Mesothelial cell of epicardium (in vitro differentiated cells): ENCODE measurements at places on chromosomes 12 and 14. TPM values are rescaled to one million over a fixed set of nuclear protein-coding genes. Genes with fewer than 3 reads are reported as not detected.
A peak's percentile ranks its signal among the peaks of the same experiment; 100 is the strongest.

Gene CGRRF1
- 15.4 to 17.1 TPM (median 16.8 TPM) in 3 replicates for total RNA-seq

Gene RTL1
- 8.8 to 9.4 TPM (median 9.3 TPM) in 3 replicates for total RNA-seq

Gene GALNT8
- 2.0 to 2.6 TPM (median 2.1 TPM) in 3 replicates for total RNA-seq

Gene GYS2
- not detected in 3 replicates for total RNA-seq

Gene CLMN
- total RNA-seq: 114 to 120 TPM (median 117 TPM) in 3 replicates

Gene MYF5
- total RNA-seq: not detected in 3 replicates

Gene ALG10
- 13.7 to 15.1 TPM (median 13.7 TPM) in 3 replicates for total RNA-seq

Gene SLIRP
- total RNA-seq: 88.5 to 106 TPM (median 104 TPM) in 3 replicates

- no peak overlapping the region for H3K4me3 ChIP-seq
- peaks cover 18% of the 10 kb centered on the region for H3K36me3 ChIP-seq
- peaks cover 18% of the 10 kb centered on the region for H3K4me1 ChIP-seq
- H3K27me3 ChIP-seq: no peaks in the 10 kb centered on the region
- H3K27ac ChIP-seq: no peak overlapping the region
Observed at GRCh38 chr14:64450255-64450654, 15.0 kb upstream of the AKAP5 start.

- H3K36me3 ChIP-seq: no peaks in the 10 kb centered on the region
- H3K4me3 ChIP-seq: no peak overlapping the region
- no peak overlapping the region for H3K27ac ChIP-seq
- H3K4me1 ChIP-seq: peaks cover 28% of the 10 kb centered on the region
Observed at GRCh38 chr12:75959506-75959905, 72.1 kb downstream of the PHLDA1 start.

- DNase-seq: no peak
- H3K4me1 ChIP-seq: peaks cover 45% of the 10 kb centered on the region
- H3K27ac ChIP-seq: peak overlapping the region; percentile 8
- no peaks in the 10 kb centered on the region for H3K27me3 ChIP-seq
Observed at GRCh38 chr12:13149411-13149810, 45.9 kb upstream of the GSG1 start.

GRCh38 chr14:103606963-103607668, 21.9 kb upstream of the KLC1 start:
- H3K4me1 ChIP-seq: peaks cover 7% of the 10 kb centered on the region
- H3K27me3 ChIP-seq: peaks cover 29% of the 10 kb centered on the region
- no peak for DNase-seq
- peak overlapping the region; percentile 22 for H3K4me3 ChIP-seq

DNA sequence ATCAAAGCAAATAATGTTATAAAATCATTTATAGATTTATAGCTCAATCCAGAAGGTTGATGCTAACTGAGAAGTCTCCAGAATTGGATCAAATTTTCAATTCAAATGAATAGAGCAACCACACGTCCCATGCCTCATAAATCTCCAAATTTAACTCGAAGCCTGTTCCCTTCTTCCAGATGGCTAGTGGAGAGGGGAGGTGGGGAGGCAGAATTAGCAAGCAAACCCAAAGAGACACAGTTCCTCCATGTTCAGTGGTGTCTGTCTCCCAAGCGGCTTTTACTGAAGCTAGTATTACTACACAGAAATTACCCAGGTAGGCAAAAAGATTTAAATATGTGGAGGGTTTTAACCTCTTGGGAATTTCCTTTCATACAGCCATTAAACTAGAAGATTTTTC, 65.8 kb downstream of the DUSP6 start:
- no peak for DNase-seq
- no peak overlapping the region for H3K4me3 ChIP-seq
- no peaks in the 10 kb centered on the region for H3K27me3 ChIP-seq
- H3K4me1 ChIP-seq: no peaks in the 10 kb centered on the region

DNA sequence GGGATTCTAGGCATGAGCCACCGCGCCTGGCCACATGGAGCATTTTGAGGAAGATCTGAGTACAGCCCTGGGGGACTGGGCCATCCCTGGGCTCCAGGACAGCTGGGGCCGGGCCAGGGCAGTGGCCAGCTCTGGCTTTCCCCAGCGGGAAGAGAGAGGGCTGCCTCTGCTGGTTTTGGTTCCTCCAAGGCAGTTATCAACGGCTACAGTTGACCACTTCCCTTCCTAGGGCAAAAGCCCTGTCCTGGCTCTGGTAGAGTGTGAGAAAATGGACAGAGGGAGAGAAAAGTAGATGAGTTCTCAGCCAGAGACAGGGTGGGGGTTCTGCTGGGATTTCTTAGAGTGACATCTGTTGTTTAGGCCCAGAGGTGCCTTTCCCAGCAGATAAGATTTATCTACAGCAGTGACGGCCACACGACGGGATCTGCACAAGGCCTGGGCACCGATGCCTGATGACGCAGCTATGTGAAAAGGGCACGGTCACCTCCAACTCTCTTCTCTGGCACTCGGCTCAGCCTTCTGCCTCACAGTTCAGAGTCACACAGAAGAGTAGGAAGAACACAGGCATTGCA, 5.5 kb upstream of the HVCN1 start:
- peaks cover 2% of the 10 kb centered on the region for H3K27me3 ChIP-seq
- peaks cover 15% of the 10 kb centered on the region for H3K4me1 ChIP-seq
- H3K27ac ChIP-seq: no peak overlapping the region
- no peak overlapping the region for H3K4me3 ChIP-seq
- H3K36me3 ChIP-seq: no peaks in the 10 kb centered on the region

DNA sequence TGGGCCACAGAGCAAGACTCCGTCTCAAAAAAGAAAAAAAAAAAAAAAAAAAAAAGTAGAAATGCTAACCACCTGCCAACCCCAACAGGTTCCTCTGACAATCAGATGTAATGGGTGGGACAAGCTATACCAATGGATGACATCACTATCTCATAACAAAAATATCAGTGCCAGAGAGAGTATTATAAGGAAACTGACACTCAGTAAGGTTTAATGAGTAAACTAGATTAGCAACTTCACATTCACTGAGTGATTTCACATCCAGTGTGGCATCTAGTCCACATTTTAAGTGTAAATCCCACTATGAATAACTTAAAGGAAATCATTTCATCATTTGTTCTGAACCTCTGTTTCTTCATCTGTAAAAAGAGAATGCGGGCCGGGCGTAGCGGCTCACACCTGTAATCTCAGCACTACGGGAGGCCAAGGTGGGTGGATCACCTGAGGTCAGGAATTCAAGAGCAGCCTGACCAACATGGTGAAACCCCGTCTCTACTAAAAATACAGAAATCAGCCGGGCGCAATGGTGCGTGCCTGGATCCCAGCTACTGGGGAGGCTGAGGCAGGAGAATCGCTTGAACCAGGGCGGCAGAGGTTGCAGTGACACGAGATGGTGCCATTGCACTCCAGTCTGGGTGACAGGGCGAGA, 1.8 kb downstream of the SART3 start:
- no peaks in the 10 kb centered on the region for H3K27me3 ChIP-seq
- peaks cover 40% of the 10 kb centered on the region for H3K4me1 ChIP-seq
- no peak for DNase-seq
- no peaks in the 10 kb centered on the region for H3K36me3 ChIP-seq
- H3K27ac ChIP-seq: no peak overlapping the region

DNA sequence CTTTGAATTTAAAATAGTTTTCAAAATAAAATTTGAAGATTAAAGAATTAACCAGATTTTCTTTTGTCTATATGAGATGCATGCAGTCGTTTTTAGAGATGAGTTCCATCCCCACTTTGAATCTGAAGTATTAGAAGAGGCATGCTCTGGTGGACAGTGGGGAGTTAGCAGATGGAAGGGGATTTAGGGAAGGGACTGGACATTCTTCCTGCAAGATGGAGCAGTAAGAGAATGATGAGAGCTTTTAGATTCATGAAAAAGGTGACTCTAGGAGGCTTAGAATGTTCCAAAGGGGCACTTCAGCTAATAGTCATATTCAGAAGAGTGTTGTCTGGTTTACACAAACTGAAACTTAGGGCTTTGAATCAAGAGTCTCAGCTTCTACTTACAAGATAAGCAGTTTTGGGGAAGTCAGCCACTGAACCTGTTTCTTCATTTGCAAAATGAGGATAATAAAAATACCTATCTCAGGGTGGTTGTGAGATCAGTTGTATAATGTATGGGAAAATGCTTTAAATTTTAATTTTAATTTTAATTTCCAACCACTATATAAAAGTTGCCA, 3.7 kb downstream of the ZBTB1 start:
- H3K27me3 ChIP-seq: no peaks in the 10 kb centered on the region
- no peak for DNase-seq
- no peak overlapping the region for H3K4me3 ChIP-seq
- H3K4me1 ChIP-seq: peaks cover 55% of the 10 kb centered on the region
- H3K27ac ChIP-seq: peak overlapping the region; percentile 24

DNA sequence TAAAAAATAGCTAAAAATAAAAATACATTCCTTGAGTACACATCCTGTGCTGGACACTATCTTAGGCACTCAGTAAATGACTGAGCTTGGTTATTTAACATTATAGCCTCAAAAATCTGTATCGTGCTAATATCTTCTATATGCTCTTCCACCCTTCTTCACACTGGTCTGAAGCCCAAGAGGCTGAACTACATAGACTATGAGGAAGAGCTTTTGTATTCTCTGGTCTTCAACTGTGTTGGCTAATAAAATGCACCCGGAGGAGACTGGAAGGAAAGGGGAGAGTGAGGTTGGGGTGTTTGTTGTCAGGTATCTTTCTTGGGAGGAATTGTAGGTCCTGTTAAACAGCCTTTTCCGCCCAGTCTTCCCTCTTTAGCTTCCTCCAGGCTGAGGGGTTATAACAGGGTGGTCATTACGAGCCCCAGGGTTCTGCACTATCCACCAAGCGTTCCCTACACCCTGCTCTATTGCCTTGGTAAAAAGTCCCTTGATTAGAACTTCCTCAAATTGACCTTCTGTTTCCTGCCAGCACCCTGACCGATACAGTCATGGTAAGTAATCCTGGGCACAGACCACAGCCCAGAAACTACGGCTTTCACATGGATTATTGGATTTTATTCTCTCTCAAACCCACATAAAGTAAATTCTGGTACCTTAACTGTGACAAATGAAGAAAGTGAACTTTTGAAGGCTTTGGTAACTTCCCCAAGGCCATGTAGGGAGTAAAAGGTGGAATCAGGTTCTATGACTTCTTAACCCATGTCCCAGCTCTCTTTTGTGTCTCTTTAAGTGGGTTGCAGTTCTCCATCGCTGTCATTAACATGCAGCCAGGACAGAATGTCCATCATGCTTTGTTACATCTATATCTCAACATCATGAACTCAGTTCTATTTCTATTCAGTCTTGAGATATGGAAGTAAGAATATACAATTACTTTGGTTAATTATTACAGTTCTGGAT, 71.3 kb downstream of the PTHLH start:
- H3K4me3 ChIP-seq: no peak overlapping the region
- no peaks in the 10 kb centered on the region for H3K27me3 ChIP-seq
- peaks cover 3% of the 10 kb centered on the region for H3K36me3 ChIP-seq
- peaks cover 29% of the 10 kb centered on the region for H3K4me1 ChIP-seq

DNA sequence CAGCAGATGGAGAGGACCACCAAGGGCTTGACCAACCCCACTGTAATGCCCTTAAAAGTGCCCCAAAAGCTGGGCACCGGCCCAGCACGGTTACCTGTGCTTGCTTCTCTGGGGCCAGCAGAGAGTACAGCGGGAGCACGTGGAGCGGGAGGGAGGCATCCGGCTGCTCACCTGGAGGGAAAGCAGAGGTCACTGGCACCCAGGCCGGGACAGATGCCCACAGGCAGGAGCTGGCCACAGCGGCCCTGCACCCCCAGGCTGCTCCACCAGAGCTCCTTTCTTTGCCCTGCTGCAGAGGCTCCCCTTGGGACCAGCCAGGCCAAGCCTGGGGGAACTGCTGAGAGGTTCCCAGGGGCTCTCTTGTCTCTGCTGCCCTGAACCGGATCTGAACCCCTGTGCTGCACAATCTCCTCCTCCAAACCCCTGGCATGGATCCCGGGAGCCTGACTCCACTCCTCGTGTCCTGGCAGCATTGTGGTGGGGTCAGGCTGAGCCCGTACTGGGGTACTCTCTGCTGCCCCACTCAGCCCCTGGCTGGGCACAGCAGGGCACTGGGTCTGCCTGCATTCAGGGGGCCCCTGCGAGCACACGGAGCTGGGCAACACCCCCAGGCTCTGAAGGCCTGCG, 24.0 kb downstream of the DHX37 start:
- H3K27me3 ChIP-seq: no peaks in the 10 kb centered on the region
- no peak for DNase-seq
- no peak overlapping the region for H3K4me3 ChIP-seq
- no peak overlapping the region for H3K27ac ChIP-seq
- H3K4me1 ChIP-seq: no peaks in the 10 kb centered on the region
- peaks cover 27% of the 10 kb centered on the region for H3K36me3 ChIP-seq

GRCh38 chr12:120599672-120600552, 18.7 kb upstream of the POP5 start:
- no peak for DNase-seq
- H3K27ac ChIP-seq: no peak overlapping the region
- H3K4me3 ChIP-seq: no peak overlapping the region
- no peaks in the 10 kb centered on the region for H3K36me3 ChIP-seq

- H3K27me3 ChIP-seq: no peaks in the 10 kb centered on the region
- H3K36me3 ChIP-seq: peaks cover 21% of the 10 kb centered on the region
- no peaks in the 10 kb centered on the region for H3K4me1 ChIP-seq
- no peak for DNase-seq
Observed at GRCh38 chr12:112182499-112182898, 57.1 kb downstream of the TRAFD1 start.

DNA sequence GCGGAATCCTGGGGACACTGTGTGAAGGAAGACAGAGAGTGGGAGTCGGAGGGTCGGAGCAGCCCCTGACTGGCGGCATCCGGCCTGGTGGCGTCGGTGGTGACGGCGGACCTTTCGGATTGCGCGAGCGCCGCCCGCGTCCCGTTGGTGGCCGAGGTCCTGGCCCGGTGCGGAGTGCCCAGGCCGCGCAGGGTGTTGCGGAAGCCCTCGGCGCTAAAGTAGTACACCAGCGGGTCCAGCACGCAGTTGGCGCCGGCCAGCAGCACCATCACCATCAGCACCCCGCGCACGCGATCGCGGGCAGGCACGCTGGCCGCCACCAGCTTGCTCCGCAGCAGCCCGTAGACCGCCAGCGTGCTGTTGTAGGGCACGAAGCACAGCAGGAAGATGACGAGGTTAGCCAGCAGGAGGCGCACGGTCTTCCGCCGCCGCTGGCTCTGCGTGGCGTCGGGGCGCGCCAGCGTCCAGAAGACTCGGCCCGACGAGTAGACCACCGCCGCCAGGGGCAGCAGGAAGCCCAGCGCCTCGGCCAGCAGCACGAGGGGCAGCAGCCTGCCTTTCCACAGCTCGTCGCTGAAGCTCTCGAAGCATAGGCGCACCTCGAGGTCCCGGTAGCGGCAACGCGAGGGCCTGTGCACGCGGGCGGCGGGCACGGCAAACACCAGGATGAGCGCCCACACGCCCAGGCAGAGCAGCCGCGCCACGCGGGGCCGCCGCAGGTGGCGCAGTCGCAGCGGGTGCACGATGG, 13.1 kb upstream of the CHD4 start:
- H3K36me3 ChIP-seq: no peaks in the 10 kb centered on the region
- H3K27me3 ChIP-seq: peaks cover 17% of the 10 kb centered on the region
- no peak for DNase-seq
- H3K4me3 ChIP-seq: no peak overlapping the region

- no peaks in the 10 kb centered on the region for H3K27me3 ChIP-seq
- peak overlapping the region; percentile 98 for H3K27ac ChIP-seq
- peak overlapping the region; percentile 92 for H3K4me3 ChIP-seq
- peaks cover 36% of the 10 kb centered on the region for H3K4me1 ChIP-seq
Observed at GRCh38 chr12:65823513-65824375, 539 bp upstream of the HMGA2 start.
